ENCODE measurements at places on chromosomes 7 and 10. TPM values are rescaled to one million over a fixed set of nuclear protein-coding genes. Genes with fewer than 3 reads are reported as not detected.

Gene NAT16
- total RNA-seq, result not detected

Gene FFAR4
- total RNA-seq, result not detected

Gene HMX2
- total RNA-seq, result not detected

Gene FOXP2
- 25.8 TPM for total RNA-seq

Gene CALCR
- 7.0 TPM for total RNA-seq

Gene MYOZ1
- total RNA-seq, result 706 TPM

Gene PRF1
- total RNA-seq, result 0.62 TPM

DNA sequence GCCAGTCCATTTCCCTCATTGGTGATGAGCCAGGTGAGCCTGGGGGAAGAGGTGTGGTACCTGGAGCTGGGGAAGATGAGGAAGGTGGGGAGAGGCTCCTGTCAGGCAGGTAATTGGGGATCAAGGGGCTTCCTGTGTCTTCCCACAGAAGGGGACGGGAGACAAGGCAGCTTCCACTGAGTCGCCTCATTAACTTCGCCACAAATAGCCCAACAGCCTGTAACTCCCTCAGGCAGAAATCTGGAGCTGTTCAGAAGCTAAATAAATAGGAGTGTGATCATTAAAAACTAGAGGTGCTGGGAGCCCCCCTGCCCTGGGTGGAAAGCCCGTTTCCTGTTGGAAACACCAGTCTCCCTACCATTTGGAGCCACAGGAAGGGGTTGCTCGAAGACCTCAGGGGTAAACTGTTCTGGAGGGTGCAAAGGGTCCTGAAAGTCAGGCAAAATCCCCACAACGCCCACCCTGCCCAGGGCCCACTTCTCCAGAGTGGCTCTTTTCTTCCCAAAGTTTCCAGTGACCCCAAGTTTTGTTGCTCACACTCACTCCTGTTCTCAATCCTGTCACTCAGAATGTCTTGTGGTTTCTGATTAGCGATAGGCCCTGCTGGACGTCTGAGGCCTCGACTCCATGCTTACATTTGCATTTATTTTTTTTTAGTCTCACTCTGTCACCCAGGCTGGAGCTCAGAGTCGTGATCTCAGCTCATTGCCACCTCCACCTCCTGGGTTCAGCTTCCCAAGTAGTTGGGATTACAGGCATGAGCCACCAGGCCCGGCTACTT, 25.7 kb downstream of the UNC5B start:
- no peak for DNase-seq

GRCh38 chr7:40944981-40945585, 757.8 kb downstream of the INHBA start:
- no peak for DNase-seq

DNA sequence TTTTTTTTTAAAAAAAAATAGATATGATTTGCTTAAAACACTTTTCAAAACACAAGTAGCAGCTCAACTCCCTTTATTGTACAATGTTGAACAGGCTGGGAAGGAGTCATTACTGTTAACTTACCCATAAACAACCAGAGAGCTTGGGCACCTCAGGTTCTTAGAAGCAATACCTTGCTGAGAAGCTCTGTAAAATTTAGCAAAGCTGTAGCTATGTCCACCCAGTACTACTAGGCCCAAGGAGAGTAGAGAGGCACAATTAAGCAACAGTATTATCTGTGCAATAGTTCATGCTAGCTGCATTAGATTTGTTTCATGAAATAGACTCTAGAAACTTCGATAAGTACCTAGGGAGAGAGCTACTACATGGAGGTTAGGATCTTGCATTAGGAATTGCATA, 32.0 kb downstream of the SEMA3A start:
- no peak for DNase-seq

- DNase-seq, result no peak
Measured at GRCh38 chr7:9242636-9243035, 809.2 kb downstream of the NXPH1 start.

DNA sequence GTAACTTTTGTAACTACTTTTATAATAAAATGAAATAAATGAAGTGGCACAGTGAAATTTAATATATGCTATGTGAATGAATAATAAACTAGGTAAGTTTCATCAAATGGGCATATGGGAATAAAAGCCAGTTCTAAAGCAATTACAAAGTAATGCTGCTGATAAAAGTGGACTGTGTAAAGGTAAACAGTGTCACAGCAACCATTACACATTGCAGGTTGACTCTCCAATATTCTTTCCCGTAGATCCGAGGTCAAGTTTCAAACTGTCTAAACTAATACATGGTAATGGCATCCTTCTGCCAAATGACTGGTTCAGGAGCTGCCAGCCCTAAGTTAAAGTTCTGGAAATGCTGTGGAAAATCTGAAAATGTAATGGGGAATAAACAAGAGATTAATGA, 6.0 kb downstream of the HIBADH start:
- DNase-seq, result no peak

DNA sequence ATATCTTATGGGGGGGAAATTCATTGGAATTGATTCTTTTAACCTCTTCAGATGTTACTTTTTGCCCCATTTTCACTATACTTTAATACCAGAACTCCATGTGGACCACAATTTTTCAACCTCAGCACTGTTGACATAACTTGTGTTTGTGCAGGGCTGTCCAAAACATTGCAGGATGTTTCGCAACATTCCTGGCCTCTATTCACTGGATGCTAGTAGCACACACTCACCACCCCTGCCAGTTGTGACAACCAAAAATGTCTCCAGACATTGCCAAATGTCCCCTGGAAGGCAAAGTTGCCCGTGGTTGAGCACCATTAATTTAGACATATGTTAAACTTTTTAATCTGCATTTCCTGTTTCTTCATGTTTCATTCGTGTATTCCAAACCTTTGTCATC, 234.7 kb downstream of the GFRA1 start:
- DNase-seq, result no peak

- DNase-seq, result no peak
Measured at GRCh38 chr7:124785994-124786393, 20.4 kb upstream of the GPR37 start.

GRCh38 chr7:47249361-47249760, 332.6 kb downstream of the TNS3 start:
- no peak for DNase-seq

DNA sequence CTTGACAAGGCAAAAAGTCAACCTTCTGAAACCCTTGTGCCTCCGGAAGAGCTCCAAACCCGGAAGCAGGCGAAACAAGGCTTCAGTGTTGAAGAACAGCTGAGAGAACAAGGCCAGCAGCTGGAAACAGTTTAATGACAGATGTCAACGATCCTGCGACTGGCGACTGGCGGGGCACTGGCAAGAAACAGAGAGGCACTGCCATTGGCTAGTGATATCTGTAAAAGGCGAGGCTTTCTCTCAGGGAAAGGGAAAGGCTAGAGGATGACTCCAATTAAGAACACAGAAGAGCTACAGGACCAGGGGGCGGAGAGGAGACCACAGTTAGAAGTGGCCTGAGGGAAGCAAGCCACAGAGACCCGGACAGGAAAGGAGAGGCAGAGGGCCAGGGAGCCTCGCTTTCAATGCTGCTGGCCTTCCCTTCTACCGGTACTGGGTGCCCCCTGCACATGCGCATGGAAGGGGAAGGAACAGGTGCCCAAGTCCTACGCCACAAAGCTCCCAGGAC, 19.4 kb downstream of the ITGB1 start:
- peak; percentile 79 for DNase-seq

- DNase-seq, result no peak
Measured at GRCh38 chr7:35011085-35011484, 26.2 kb downstream of the DPY19L1 start.

DNA sequence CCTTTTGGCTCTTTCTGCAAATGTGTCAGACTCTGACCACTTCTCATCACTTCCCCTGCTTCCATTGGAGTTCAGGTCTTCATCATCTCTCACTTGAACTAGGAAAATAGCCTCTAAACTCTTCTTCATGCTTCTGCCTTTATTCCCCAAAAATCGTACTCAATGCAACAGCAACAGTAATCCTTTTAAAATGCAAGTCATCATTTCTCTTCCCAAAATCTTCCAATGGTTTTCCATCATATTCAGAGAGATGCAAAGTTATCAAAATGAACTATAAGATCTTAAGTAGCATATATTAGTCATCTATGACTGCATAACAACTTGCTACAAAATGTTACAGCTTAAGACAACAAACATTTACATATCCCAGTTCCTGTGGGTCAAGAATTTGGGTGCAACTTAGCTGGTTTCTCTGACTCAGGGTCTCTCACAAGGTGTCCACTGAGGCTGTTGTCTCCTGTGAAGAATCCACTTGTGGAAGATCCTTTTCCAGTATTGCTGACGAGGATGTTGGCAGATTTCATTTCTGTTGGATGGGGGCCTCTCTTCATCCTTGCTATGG, 31.0 kb upstream of the ETV1 start:
- DNase-seq, result no peak

DNA sequence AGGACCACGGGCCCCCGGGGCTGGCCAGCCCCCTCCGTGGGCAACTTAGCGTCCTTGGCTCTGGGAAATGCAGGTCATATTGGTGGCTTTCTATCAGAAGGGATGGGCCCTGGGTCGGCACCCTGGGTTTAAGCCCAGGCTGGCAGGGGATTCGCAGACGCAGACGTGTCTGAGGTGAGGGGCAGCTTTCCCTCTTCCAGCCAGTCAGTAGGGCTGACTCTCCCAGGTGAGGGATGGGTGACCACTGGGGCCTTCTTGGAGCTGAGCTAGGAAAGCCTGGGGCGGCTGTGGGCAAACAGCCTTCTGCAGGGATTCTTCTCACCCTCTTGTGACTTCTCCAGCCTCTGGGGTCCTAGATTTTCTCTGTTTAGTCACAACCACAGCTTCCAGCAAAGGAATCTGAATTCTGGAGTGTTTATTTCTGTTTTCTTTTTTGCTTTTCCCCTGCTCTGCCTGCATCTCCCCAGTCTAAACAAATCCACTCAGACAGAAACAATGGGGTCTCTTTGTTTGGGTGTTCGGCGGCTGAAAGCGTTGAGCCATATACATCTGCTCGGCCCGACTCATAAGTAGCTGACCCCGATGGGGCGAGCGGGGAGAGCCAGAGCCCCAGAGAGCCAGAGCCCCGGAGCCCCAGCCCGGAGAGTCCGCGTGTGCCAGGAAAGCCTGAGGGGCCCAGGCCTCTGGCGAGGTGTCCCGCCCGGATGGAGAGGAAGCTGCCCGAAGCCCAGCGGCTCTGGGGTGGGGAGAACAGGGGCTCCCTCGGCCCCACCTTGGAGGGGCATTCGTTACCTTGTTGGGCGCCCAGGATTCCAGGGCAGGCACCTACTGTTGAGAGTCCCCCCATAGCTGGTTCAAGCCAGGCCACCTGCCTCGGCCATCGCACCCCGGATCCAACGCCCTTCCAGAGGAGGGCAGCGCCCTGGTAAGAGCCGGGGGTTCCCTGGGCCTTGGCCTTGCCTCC, 2.0 kb downstream of the MNX1 start:
- no peak for DNase-seq

DNA sequence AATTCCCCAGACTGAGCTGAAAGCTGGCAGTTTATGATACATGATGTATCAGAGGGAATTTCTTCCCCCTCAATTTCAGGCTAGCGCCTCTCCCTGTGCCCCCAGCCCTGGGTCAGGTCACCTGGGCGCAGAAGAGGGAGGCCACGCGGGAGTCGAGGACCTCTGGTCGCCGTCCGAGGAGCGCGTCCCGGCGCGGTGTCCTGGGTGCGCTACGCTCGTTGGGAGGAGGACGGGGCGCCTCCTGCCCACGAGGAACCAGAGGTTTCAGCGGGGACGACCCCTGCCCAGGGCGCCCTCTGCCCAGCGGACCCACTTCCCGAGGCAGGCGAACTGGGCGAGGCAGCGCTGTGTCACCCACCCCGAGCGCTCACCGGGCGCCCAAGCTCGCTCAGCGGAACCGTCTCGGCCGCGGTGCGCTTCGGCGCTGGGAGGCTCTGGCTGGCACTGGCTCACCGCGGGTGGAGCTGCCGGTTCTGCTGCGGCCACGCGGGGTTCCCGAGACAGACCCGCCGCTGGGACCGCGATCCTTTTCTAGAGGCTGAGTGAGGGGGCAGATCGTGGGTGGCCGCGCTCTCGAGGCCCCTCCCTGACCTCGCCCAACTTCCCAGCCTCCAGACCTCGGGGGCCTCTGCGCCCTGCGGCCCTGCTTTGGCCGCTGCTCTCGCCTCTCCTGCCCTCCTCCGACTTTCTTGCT, at the start of gene FAM237B:
FAM237B (minus strand) TSS at position 504 of the 694 bp plus-strand sequence. CDS start 1,556 bp downstream, outside the sequence.
- peak; percentile 10 for DNase-seq

GRCh38 chr7:88309819-88310218, 3.1 kb upstream of the STEAP4 start:
- DNase-seq, result no peak

DNA sequence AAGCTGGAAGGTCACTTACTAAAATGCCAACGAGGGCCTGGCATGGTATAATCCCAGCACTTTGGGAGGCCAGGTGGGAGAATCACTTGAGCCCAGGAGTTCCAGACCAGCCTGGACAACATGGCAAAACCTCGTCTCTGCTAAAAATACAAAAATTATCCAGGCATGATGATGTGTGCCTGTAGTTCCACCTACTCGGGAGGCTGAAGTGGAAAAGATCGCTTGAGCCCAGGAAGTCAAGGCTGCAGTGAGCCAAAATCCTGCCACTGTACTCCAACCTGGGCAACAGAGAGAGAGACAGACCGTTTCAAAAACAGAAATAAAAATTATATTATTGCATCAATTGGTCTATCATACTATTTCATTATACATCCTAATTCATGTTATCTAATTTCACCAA, 18.1 kb upstream of the FAM53B start:
- no peak for DNase-seq

GRCh38 chr10:114987995-114988394, 50.0 kb downstream of the TRUB1 start:
- no peak for DNase-seq

GRCh38 chr10:35453855-35454532, 117.7 kb downstream of the CCNY start:
- DNase-seq, result no peak

GRCh38 chr7:11328309-11328708, 354.6 kb downstream of the PHF14 start:
- DNase-seq, result no peak

GRCh38 chr7:66377045-66377444, 171.9 kb downstream of the TPST1 start:
- DNase-seq, result no peak

Measured in tongue (tissue), 3 donors.